Neural progenitor cell (in vitro differentiated cells): ENCODE measurements at places on chromosomes 11 and 22. TPM values are rescaled to one million over a fixed set of nuclear protein-coding genes. Genes with fewer than 3 reads are reported as not detected.

The MISFA gene
- total RNA-seq, result 0.65 and 1.6 TPM in 2 replicates

DNA sequence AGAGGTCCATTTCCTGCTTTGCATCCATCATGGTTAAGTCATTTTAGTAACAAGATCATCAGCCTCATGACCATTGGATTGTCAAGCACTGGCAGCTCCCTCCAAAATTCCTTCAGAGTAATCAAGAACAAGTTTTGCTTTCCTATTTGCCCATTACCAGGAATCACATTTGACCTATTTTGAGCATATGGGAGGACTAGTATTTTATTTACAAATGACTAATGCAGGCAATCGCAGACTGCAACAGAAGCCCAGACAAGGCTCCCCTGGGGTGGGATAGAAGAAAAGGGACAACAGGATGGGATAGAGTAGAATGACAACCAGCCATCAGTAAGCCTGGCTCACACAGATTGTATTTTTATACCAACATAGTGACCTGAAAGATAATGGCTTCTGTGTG is 9.1 kb downstream of the MMP10 start:
- no peak overlapping the region for H3K4me3 ChIP-seq
- DNase-seq, result no peak
- H3K27ac ChIP-seq, result no peak overlapping the region
- no peaks in the 10 kb centered on the region for H3K36me3 ChIP-seq

The SYCE3 gene
- total RNA-seq, result 2.8 TPM in 1 of 2 replicates, not detected in the other

DNA sequence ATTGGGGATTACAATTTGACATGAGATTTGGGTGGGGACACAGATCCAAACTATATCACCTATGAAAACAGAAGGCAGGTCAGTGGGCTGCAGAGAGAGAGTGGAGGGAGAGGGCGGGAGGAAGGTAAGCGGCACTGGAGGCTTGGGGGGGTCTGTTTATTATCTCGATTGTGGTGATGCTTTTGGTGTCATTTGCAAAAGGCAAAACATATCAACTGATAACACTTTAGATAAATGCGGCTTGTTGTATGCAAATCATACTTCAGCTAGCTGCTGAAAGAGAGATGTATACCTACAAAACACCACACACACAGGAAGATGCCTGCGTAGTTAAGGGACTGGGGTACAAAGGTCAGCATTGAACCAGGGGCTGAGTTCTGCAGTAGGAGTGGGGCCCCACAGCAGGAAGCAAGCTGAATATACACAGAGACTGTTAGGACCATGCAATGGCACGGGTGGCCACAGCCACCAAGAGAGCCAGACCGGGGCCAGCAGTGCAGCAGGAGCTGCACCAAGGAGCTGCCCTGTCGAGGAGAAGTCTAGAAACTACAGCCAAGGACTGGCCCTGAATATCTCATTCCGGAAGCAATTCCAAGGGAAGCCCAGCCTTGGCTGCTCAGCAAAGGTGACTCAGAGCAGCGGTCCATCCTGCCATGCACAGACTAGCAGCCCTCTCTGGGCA is 23.8 kb upstream of the TOLLIP start:
- no peak overlapping the region for H3K4me3 ChIP-seq
- H3K27me3 ChIP-seq, result peaks cover 48% of the 10 kb centered on the region
- H3K36me3 ChIP-seq, result no peaks in the 10 kb centered on the region
- peaks cover 7% of the 10 kb centered on the region for H3K4me1 ChIP-seq
- no peak overlapping the region for H3K27ac ChIP-seq

DNA sequence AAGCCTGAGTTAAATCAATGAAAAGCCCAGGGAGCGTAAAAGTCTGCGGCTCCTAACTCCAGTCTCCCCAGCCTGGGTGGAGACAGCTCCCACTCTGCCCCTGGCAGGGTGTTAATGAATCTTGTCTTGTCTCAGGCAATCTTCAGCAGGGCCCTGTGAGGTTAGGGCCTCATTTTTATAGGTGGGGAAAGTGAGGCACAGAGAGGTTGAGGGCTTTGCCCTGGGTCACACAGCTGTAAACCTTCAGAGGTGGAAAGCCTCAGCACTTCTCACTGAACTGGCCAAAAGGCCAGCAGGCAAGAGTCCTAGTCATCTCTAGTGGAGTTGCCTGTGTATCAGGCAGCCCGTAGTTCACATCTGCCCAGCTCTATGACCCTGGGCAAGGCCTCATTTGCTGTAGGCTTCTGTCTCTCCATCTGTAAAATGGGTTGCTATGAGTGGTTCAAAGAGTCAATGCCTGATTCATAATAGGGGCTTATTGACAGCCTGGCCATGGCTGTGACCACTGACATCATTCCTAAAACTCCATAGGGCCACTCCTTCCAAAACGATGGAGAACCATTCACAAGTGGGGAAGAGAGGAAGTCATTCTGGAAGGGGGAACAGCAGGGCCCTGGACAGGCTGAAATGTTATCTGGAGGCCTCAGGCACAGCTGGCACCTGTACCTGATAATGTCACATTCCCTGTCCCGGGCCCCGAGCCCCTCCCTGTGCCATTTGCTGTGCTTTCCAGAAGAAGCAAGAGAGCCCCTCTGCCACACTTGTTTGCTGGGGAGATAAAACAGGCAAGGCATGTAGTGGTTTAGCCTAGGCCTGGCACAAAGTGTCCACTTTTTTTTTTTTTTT is 6.0 kb downstream of the CBX7 start:
- H3K4me3 ChIP-seq, result peak overlapping the region; percentile 96
- no peak for DNase-seq
- peaks cover 23% of the 10 kb centered on the region for H3K27me3 ChIP-seq
- H3K36me3 ChIP-seq, result no peaks in the 10 kb centered on the region

The CNTF gene
- 1.6 and 4.2 TPM in 2 replicates for total RNA-seq

DNA sequence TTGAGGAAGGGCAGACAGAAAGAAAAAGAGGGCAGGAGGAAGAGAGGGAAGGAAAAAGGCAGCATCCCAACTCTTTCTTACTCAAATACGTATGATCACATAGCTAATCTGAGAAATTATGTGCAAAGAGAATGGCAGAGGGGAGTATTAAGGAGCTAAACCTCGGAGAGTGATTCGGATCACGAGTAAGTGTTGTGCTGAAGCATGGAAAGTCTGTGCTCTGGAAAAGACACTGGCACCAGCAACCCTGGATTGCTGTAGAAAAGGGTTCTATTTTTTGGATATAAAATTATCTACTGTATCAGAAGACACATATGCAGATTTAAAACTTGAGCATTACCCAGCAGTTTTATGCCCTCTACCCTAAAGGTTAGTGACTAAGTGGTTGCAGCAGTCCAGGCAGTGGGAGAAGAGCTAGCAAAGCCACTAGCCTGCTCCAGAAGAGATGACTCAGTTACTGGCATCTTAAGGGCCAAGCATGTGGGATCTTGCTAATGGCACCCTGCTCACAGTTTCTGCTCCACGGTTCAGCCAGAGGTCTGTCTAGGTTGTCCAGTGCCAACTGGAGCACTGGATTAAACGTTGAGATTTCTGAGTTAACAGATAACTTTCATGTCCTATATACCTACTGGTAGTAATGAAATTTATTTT is 151.7 kb downstream of the SWAP70 start:
- H3K36me3 ChIP-seq, result no peaks in the 10 kb centered on the region
- no peaks in the 10 kb centered on the region for H3K27me3 ChIP-seq
- H3K4me3 ChIP-seq, result no peak overlapping the region
- H3K27ac ChIP-seq, result no peak overlapping the region
- H3K4me1 ChIP-seq, result peaks cover under 1% of the 10 kb centered on the region

The PARVA gene
- total RNA-seq, result 13.6 and 15.3 TPM in 2 replicates

The TRIM29 gene
- total RNA-seq, result 0.11 TPM in 1 of 2 replicates, not detected in the other

- no peak for DNase-seq
- no peaks in the 10 kb centered on the region for H3K27me3 ChIP-seq
- peaks cover 3% of the 10 kb centered on the region for H3K4me1 ChIP-seq
- no peak overlapping the region for H3K27ac ChIP-seq
- H3K4me3 ChIP-seq, result no peak overlapping the region
Observed at GRCh38 chr22:27834364-27835185, 33.0 kb upstream of the MN1 start.

The SYT12 gene
- total RNA-seq, result 0.50 and 0.67 TPM in 2 replicates

The KRTAP5-9 gene
- 0.15 TPM in 1 of 2 replicates, not detected in the other for total RNA-seq

The OPCML gene
- total RNA-seq, result 0.02 and 0.03 TPM in 2 replicates

DNA sequence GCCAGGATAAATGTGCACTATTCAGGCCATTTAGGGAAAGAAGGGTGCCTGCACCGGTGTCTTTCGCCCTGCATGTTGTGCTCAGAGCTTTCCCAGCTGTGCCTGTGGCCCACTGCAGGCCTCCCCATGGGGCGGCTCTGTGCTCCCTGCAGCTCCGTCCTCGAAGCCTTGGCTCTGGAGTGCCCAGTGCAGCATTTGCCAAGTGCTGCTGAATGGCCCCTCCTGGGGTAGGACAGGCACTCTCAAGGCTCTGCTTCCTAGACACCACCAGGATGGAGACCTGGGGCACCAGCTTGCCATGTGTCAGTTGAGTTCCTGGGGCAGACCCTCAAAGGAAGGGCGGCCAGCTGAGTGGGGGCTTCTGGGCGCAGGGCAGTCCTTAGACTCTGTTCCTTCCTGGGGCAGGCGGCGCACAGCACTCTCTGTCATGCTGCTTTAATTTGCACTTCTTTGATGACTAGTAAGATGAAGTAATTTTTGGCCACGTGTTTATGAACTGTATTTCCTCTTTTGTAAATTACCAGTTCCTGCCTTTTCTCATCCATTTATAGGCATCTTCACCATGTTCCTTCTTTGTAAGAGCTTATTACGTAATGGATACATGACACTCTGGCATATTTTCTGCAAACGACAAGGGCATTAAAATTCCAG is 32.1 kb upstream of the GNB1L start:
- H3K4me1 ChIP-seq, result peaks cover 23% of the 10 kb centered on the region
- peaks cover 25% of the 10 kb centered on the region for H3K27me3 ChIP-seq
- H3K4me3 ChIP-seq, result no peak overlapping the region
- no peaks in the 10 kb centered on the region for H3K36me3 ChIP-seq
- DNase-seq, result no peak
- H3K27ac ChIP-seq, result no peak overlapping the region
